ENCODE measurements at places on chromosomes 2 and 18.

DNA sequence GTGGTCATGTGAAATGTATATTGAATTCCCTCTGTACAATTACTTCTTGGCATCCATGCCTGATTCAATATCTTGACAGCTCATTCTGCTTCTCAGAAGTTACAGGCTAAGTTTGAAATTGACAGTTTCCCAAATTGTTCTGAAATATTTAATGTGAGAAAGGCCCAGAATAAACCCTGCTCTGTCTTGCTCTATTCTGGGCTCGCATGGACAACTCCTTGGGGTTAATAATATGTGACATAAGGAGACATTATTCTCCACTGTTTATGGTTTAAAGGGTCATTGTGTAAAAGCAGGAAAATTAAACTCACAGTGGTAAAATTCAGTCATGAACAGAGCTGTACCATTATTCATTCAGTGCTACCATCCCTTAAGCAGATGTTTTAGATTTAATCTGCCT lies 160.7 kb upstream of the CNTNAP5 start:
- no peak for DNase-seq

GRCh38 chr2:137333386-137334165 lies 568.2 kb downstream of the THSD7B start:
- DNase-seq: no peak

DNA sequence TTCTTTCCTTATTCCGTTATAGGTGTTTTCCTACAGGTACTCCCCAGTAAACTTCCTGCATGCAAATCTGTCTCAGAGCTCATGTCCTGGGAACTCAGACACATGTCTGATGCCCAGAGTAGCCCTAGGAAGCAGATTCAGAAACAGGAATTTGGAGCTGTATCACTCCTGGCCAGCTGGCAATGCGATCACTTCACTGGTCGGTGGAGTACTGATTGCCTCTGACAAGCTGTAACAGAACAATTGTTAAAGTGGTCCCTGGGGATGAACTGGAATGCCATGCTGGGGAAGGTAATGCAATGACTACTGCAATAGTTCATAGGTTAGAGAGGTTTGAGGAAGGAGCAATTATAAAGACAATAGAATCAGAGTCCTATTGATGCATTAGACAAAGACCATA lies 131.6 kb upstream of the DOCK10 start:
- no peak for DNase-seq

- no peak for DNase-seq
Observed at GRCh38 chr2:202771741-202772460, 99.7 kb downstream of the ICA1L start.

DNA sequence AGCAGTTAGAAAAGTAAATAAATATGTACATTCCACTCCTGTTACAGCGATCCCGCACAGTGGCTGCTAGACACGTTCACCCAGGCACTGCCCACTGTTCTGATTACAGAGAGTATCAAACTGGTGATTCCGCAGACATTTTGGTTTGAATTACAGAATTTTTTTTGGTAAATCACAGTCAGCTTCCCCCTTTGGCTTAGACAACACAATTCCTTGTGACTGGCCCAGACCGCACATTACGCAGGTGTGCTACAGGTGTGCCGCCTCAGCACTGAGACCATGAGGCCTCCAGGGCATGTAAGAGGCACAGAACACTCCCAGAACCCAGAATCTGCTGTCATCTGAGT lies 112.3 kb downstream of the PXDN start:
- no peak for DNase-seq

GRCh38 chr2:121502781-121503180 lies 27.9 kb upstream of the RNU4ATAC start:
- DNase-seq: no peak

GRCh38 chr18:49560624-49561288 lies 1.1 kb upstream of the LIPG start:
- DNase-seq: no peak

GRCh38 chr18:48800466-48800865 lies 150.3 kb downstream of the SMAD7 start:
- no peak for DNase-seq

Data from stimulated activated CD8-positive, alpha-beta memory T cell treated with anti-CD3 and anti-CD28 coated beads, Interleukin-7, amount 100 ng/mL, for 1 hour (primary cell).